ENCODE measurements at places on chromosomes 1 and 21. TPM values are rescaled to one million over a fixed set of nuclear protein-coding genes. Genes with fewer than 3 reads are reported as not detected.
A peak's percentile ranks its signal among the peaks of the same experiment; 100 is the strongest.

- H3K4me3 ChIP-seq = no peak overlapping the region
- peaks cover 10% of the 10 kb centered on the region for H3K36me3 ChIP-seq
- H3K27me3 ChIP-seq = no peaks in the 10 kb centered on the region
Observed at GRCh38 chr1:243507001-243507671, 251.3 kb downstream of the SDCCAG8 start.

The SYF2 gene
- total RNA-seq = 28.2 TPM

The TEDDM1 gene
- total RNA-seq = not detected

The TTC24 gene
- total RNA-seq = not detected

GRCh38 chr1:227906550-227907071 is 41.1 kb downstream of the WNT9A start:
- DNase-seq = no peak
- no peaks in the 10 kb centered on the region for H3K4me1 ChIP-seq
- no peak overlapping the region for H3K27ac ChIP-seq

The COQ8A gene
- total RNA-seq = 24.6 TPM

DNA sequence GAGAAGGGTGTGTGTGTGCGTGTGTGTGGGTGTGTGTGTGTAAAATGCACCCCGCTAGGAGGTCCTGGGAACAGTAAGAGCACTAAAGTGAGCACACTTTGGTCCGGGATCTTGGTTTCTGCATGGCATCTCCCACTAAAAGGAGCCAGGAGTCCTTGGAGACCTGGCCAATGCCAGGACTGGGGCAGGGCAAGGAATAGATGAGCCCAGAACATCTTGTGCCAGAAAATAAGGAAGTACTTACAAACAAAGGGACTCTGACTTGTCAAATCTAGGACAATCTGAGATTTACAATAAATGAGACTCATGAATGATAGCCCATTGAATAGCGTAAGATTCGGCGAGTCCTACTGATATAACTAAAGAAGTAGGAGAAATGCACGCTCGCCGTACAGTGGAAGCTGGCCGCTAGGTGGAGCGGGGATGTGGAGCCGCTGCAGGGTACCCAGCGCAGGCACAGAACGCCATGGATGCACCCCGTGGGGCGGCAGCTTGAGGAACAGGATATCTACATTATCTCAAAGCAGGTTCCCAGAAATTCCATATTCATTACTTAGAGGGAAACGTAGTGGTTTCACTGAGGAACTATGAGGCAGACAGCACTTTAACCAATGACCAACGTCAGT is 7.1 kb downstream of the SLC37A1 start:
- H3K36me3 ChIP-seq = peaks cover 39% of the 10 kb centered on the region
- no peak overlapping the region for H3K27ac ChIP-seq
- no peak for DNase-seq

DNA sequence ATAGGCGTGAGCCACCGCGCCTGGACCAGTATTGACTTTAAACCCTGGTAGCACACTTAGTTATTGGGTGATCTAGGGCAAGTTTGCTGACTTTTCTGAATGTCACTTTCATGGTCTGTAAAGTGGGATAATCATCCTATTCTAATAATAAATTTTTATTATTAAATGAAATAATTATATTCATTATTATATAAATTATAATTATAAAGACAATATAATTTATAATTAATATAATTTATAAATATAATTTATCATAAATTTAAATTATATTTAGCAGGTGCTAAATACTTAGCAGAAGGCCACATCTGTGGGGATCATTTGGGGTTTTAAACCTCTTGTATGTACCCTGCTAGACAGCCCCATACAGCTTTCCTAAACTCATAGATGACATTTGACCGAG is 59.7 kb downstream of the KANK4 start:
- H3K36me3 ChIP-seq = no peaks in the 10 kb centered on the region
- H3K27ac ChIP-seq = no peak overlapping the region

DNA sequence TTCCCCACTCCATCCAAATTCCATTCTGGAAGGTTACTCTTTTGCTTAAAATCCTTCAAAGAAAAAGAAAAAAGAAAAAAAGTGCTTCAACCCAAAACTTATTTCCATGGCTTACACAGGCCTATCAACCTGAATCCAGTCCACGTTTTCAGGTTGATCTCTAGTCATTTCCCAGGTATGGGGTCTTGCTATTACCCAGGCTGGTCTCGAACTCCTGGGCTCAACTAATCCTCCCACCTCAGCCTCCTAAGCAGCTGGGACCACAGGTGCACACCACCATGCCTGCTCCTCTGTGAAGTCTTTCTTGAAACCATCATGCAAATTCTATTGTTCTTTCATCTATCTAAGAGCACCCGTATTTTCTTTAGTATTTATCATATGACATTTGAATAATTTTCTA is 7.6 kb downstream of the RNF19B start:
- no peak overlapping the region for H3K4me3 ChIP-seq
- H3K4me1 ChIP-seq = peaks cover 39% of the 10 kb centered on the region
- H3K27me3 ChIP-seq = no peaks in the 10 kb centered on the region
- peaks cover 4% of the 10 kb centered on the region for H3K36me3 ChIP-seq
- DNase-seq = no peak

The PERM1 gene
- total RNA-seq = not detected

- no peaks in the 10 kb centered on the region for H3K36me3 ChIP-seq
- H3K4me3 ChIP-seq = no peak overlapping the region
- no peaks in the 10 kb centered on the region for H3K4me1 ChIP-seq
- no peaks in the 10 kb centered on the region for H3K27me3 ChIP-seq
Observed at GRCh38 chr1:68254667-68255226, 22.4 kb upstream of the WLS start.

The SPRR2E gene
- not detected for total RNA-seq

The HES4 gene
- 51.3 TPM for total RNA-seq

The HIPK1 gene
- 43.2 TPM for total RNA-seq

DNA sequence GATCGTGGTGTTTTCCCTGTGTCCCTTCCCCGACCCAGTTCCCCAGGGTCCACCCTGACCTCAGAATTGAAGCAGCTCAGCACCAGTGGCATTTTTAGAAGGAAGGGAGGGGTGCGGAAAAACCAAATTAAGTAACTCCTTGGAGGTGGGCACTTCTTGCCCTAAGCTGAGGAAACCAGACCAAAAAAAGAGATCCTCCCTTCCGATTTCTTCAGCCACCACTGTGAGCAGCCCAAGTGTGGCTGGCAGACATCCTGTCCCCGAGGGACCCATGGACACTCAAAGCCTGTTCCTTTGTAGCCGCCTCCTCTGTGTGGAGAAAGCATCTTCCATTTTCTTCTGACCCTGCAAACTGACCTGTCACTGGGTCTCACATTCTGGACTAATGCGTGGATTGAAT is 31.3 kb downstream of the KIRREL1 start:
- peaks cover 4% of the 10 kb centered on the region for H3K36me3 ChIP-seq
- no peaks in the 10 kb centered on the region for H3K27me3 ChIP-seq
- H3K27ac ChIP-seq = no peak overlapping the region
- H3K4me3 ChIP-seq = no peak overlapping the region

DNA sequence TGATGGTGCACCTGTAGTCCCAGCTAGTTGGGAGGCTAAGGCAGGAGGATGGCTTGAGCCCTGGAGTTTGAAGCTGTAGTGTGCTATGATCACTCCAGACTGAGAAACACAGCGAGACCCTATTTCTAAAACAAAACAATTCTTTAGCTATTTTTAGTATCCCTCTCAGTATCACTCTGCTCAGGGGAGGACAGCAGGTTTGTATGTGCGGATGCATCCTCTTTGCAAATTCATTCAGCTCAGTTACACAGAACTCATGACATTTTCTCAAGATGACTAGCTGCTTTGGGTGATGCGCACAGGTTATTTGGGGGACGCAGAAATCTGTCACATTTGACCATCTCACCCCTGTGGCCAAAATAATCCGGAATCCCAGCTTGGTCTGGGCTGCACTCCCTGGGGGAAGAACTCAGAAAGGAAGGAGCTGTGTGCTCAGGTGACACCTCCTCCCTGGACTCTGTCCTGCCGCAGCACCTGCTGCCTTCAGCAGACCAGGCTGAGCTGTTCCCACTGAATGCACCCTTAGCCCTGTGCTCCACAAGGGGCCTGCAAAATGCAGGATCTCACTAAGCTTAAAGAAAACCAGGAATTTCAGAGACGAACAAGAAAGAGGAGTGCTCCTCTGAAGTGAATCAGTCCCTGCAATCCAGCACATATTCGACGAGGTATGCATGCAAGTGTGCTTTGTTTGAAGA is 89.5 kb upstream of the PGBD5 start:
- H3K4me1 ChIP-seq = peaks cover 20% of the 10 kb centered on the region
- no peak for DNase-seq
- no peaks in the 10 kb centered on the region for H3K36me3 ChIP-seq
- no peak overlapping the region for H3K4me3 ChIP-seq

The ETV3L gene
- not detected for total RNA-seq

- DNase-seq = peak; percentile 63
- H3K27ac ChIP-seq = no peak overlapping the region
- peaks cover 5% of the 10 kb centered on the region for H3K36me3 ChIP-seq
- peaks cover 12% of the 10 kb centered on the region for H3K4me1 ChIP-seq
Observed at GRCh38 chr1:5975133-5975880, 16.9 kb downstream of the NPHP4 start.

DNA sequence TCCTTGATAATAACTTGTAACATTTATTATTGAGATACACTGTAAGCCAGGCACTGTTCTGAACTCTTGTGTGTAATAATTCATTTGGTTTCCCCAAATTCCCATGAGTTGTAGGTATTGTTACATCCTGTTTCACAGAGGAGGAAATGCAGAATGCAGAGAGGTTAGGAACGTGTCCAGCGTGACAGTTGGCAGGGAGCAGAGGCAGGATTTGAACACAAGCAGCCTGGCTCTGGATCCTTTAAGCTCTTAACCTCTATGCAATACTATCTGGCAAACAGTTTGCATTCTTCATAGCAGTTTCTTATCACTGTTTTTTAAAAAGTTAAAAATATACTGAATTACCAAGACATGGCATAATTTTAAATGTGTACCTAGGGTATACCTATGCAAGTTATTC is 30.5 kb downstream of the EEIG2 start:
- DNase-seq = no peak
- H3K4me1 ChIP-seq = peaks cover 51% of the 10 kb centered on the region
- H3K4me3 ChIP-seq = no peak overlapping the region
- no peak overlapping the region for H3K27ac ChIP-seq
- no peaks in the 10 kb centered on the region for H3K27me3 ChIP-seq
- H3K36me3 ChIP-seq = no peaks in the 10 kb centered on the region

GRCh38 chr1:162626094-162626493 is 6.2 kb upstream of the DDR2 start:
- no peak for DNase-seq
- no peak overlapping the region for H3K4me3 ChIP-seq
- peaks cover 27% of the 10 kb centered on the region for H3K27me3 ChIP-seq

The GFI1 gene
- 0.31 TPM for total RNA-seq

DNA sequence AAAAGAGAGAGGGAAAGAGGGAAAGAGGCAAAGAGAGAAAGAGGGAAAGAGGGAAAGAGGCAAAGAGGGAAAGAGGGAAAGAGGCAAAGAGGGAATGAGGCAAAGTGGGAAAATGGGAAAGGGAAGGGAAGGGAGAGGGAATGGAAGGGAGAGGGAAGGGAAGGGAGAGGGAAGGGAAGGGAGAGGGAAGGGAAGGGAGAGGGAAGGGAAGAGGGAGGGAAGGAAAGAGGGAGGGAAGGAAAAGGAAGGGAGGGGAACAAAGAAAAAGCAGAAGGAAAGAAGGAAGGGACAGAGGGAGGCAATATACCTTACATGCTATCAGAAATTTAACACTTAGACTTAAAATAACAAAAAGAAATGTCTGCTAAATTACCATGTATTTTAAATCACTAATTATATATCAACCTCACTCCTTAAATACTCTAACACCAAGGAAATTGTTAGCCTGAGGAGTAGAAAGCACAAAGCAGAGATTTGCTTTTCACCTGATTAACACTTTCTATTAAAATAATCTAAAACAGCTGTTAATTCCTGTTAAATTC is 41.8 kb downstream of the DUSP10 start:
- H3K27ac ChIP-seq = peak overlapping the region; percentile 57
- H3K27me3 ChIP-seq = no peaks in the 10 kb centered on the region
- H3K4me3 ChIP-seq = no peak overlapping the region
- peaks cover 18% of the 10 kb centered on the region for H3K4me1 ChIP-seq

The PTGER3 gene
- total RNA-seq = 0.10 TPM

DNA sequence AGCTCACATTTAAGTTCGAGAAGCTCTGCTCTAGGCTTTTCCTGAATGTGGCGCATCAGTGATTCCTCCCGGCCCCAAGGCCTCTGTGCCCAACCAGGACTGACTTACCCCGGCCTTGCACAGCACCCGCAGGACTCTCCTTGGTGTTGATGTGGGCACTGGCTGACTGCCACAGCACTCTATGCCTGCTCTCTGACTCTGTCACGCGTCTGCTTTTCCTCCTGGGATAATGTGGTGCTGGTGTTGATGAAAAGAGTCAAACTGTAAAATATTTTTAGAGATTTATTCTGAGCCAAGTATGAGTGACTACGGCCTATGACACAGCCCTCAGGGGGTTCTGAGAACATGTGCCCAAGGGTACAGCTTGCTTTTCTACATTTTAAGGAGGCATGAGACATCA is 15.5 kb upstream of the SLC2A5 start:
- no peaks in the 10 kb centered on the region for H3K36me3 ChIP-seq
- H3K4me3 ChIP-seq = no peak overlapping the region
- DNase-seq = no peak
- no peak overlapping the region for H3K27ac ChIP-seq
- H3K4me1 ChIP-seq = peaks cover 17% of the 10 kb centered on the region

DNA sequence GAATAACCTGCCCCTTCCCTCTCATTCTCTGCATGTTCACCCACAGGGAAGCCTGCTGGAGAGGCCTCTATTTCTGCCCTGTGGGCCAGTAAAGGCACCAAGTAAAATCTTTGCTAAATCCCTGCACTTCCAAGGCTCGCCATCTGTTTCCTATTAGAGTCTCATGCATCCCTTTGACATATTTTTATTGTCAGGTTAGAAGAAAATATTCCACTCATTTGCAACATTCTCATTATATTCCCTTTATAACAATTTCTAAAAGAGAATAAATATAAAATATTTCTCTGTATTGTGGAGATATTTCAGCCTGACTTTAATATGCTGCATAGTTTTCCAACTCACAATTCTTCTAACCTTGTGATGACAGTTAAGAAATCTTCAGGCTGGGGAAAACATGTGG is 340.4 kb upstream of the VAMP3 start:
- no peak overlapping the region for H3K4me3 ChIP-seq
- DNase-seq = no peak
- peaks cover 10% of the 10 kb centered on the region for H3K27me3 ChIP-seq
- H3K27ac ChIP-seq = no peak overlapping the region
- H3K36me3 ChIP-seq = no peaks in the 10 kb centered on the region

The FCGR1A gene
- total RNA-seq = not detected

The NOS1AP gene
- total RNA-seq = 6.7 TPM
